ENCODE measurements at places on chromosomes 6 and 20.

GRCh38 chr20:44856856-44857448, 28.6 kb upstream of the YWHAB start:
- DNase-seq, result no peak

DNA sequence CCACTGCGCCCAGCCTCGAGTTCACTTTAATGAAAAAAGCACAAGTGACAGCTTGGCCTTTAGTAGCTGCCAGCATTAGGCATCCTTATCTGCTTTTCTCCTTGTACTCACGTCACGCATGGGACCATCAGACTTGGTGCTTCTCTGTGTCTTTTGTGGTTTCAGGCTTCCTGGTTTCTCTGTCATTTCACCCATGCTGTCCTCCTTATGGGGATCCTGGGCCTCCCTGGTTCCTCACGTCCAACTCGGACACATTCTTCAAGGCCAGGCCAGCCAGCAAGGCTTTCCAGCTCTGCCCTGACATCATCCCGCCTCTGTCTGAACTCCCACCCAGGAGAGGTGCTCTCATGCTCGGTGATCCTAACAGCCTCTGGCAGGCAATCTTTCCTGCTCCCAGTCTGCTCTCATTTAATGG, 83.2 kb downstream of the TIAM2 start:
- DNase-seq, result no peak

GRCh38 chr20:53161473-53161872, 189.3 kb downstream of the TSHZ2 start:
- no peak for DNase-seq

- DNase-seq, result no peak
Measured at GRCh38 chr6:106082735-106083398, 3.3 kb upstream of the PRDM1 start.

DNA sequence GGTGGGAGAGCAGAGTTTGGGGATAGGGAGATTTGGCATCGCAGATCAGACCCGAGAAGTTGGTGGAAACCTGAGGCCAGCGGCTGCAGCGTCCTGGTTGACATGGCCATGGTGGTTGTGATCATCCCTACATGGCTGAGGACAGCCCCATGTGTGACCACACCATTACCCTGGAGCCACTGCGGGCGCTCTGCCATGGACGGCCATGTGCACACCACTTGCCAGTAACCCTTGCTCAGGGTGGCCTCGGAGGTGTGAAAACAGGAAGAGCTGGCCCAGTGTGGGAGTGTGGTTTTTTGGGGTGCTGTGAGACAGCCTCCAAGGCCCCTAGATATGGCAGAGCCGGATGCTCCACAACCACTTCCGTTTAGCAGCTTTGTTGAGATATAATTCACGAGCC, 64.4 kb downstream of the TMEM242 start:
- DNase-seq, result no peak

DNA sequence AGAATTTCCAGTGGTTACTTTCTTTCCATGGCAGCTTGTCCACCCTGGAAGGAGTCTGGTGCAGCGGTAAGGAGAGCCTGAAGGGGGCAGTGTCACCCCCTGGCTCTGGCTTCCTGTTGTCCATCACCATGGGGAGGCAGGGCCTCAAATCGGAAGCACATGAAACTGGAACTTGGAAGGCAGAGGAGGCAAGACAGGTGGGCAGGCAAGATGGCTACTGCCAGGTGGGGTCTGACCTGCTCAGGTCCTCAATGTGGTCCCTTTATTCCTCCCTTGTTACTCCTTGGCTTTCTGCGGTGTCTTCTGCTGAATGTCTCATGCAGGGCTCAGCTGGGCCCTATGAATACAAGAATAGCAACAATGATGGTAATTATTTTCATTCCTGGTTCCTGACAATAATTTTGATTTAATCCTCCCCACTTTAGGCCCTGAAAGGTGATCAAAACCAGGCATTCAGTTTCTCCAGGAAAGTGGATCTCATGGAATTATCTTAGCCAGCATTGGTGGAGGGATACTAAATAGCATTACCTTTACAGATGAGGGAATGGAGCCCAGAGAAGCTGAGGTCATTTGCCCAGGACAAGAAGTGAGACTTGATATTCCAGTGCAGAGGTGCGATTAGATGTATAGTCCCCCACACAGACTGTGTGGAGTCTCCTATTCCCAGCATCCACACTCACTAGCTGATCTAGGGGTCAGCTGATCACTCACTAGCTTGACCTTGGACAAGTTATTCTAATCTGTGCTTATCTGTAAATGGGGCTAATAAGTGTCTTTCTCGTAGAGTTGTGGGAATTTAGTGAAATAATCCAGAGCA, 17.6 kb upstream of the SNAI1 start:
- no peak for DNase-seq

GRCh38 chr6:75170691-75171560, 34.9 kb downstream of the COL12A1 start:
- no peak for DNase-seq

GRCh38 chr20:49561806-49562205, 6.1 kb downstream of the PTGIS start:
- no peak for DNase-seq

DNA sequence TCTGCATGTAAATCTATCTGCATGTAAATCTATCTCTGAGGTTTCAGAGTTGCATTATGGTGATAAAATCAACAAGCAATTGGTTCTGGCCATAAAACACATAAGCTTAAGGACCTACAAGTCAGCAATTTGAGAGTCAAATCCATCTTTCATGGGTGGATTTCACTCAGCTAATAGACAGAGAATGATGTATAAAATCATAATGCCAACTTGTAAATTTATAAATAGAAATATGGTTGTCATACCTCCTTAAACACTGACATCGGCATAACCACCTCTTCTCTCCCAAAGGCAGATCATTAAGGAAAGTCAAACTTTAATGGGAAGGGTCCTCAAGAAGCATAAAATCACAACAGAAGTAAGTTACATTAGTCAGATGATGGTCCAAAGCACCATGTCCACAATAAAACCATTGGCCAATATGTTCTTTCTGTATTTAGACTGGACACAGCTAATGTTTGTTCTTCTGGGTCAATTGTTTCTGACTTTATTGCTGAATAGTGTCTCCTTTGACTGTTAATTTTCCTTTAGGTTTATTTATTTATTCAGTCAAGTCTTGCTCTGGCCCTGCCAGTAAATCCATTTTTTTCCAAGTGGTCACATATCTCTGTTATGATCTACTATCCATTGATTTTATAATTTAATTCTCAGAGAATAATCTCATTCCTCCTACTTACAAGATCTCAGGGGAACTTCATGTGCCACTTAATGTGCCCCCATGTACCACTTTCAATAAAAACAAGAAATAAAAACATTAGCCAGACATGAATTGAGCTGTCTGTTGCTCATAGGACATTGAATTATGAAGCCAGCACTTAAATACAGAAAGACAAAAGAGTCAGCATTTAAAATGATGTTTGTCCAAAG, 382.9 kb upstream of the IRAK1BP1 start:
- no peak for DNase-seq

- peak; percentile 68 for DNase-seq
Measured at GRCh38 chr6:142714951-142715785, 229.8 kb downstream of the HIVEP2 start.

- DNase-seq, result no peak
Measured at GRCh38 chr20:43840382-43841070, 74.1 kb upstream of the TOX2 start.

GRCh38 chr6:74632196-74632875, 573.5 kb downstream of the COL12A1 start:
- DNase-seq, result no peak

GRCh38 chr6:39128832-39129231, 13.8 kb upstream of the SAYSD1 start:
- DNase-seq, result no peak

DNA sequence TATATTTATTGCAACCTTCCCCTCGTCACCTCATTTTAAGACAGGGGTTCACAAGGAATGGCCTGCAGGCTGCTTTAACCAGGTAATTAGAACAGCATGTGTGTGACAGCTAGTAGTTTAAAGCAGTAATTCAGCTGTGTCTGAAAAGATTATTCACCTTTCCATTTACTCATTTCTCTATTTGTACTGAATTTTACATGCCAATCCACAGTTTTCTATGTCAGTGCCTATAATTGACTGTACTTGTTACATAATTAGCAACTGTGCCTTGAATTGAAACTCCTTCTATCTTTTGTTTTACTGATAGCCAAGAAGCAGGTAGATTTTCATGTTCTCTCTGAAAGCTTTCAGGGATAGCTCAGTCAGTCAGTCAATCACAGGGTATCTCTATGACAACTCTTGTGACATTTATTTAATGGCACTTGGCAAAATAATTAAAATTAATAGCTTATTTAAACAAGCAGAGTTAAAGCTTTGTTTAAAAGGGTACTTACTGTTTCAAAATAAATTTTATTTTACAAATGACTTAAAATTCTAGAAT, 214.0 kb downstream of the ZFAND3 start:
- DNase-seq, result peak; percentile 25

All from putamen (tissue), 1 donor.